ENCODE measurements at places on chromosomes 12 and 14. TPM values are rescaled to one million over a fixed set of nuclear protein-coding genes. Genes with fewer than 3 reads are reported as not detected.

DIO2 gene
- total RNA-seq: 5.8 TPM

FAM181A gene
- not detected for total RNA-seq

PRB2 gene
- total RNA-seq: not detected

DAO gene
- not detected for total RNA-seq

RACGAP1 gene
- total RNA-seq: 23.8 TPM

HOXC9 gene
- not detected for total RNA-seq

SERPINA9 gene
- total RNA-seq: not detected

CPM gene
- total RNA-seq: 90.2 TPM

RNASE1 gene
- total RNA-seq: not detected

RDH16 gene
- under 0.01 TPM for total RNA-seq

SERPINA12 gene
- not detected for total RNA-seq

VRTN gene
- not detected for total RNA-seq

CCDC198 gene
- not detected for total RNA-seq

LRP1-AS gene
- not detected for total RNA-seq

TDRD9 gene
- total RNA-seq: 1.3 TPM

GPRC5A gene
- 0.32 TPM for total RNA-seq

SLC6A12 gene
- not detected for total RNA-seq

CMTM5 gene
- 0.32 TPM for total RNA-seq

TBX3 gene
- total RNA-seq: 30.8 TPM

TBX5 gene
- total RNA-seq: 0.12 TPM

ACOT6 gene
- 0.16 TPM for total RNA-seq

SLC7A7 gene
- 10.2 TPM for total RNA-seq

KRT82 gene
- total RNA-seq: not detected

HSPB8 gene
- 1.1 TPM for total RNA-seq

LRTM2 gene
- total RNA-seq: not detected

KRT86 gene
- total RNA-seq: under 0.01 TPM

IAPP gene
- not detected for total RNA-seq

NKX2-1 gene
- not detected for total RNA-seq

TSPAN9 gene
- total RNA-seq: 48.3 TPM

SERPINA5 gene
- not detected for total RNA-seq

TAS2R19 gene
- total RNA-seq: 9.6 TPM

KRT75 gene
- total RNA-seq: not detected

OVCH1 gene
- total RNA-seq: not detected

CD63 gene
- total RNA-seq: 1,281 TPM

RABGGTA gene
- 26.1 TPM for total RNA-seq

HOXC10 gene
- total RNA-seq: not detected

TRPV4 gene
- 1.8 TPM for total RNA-seq

DPF3 gene
- total RNA-seq: 17.2 TPM

DUSP6 gene
- 9.7 TPM for total RNA-seq

HOTAIR gene
- total RNA-seq: not detected

All from hair follicle dermal papilla cell (primary cell).